Stimulated activated CD8-positive, alpha-beta memory T cell treated with anti-CD3 and anti-CD28 coated beads, Interleukin-4, amount 100 ng/mL, for 48 hours (primary cell): ENCODE measurements at places on chromosomes 6 and 20.

GRCh38 chr20:43650997-43651525, 15.9 kb upstream of the MYBL2 start:
- DNase-seq: no peak

GRCh38 chr6:1988843-1989242, 256.6 kb downstream of the GMDS start:
- DNase-seq: no peak

GRCh38 chr6:135013211-135013610, 41.4 kb downstream of the HBS1L start:
- DNase-seq: no peak

GRCh38 chr20:11937230-11937629, 19.5 kb downstream of the BTBD3 start:
- DNase-seq: no peak
